ENCODE measurements at places on chromosomes 6 and 20. TPM values are rescaled to one million over a fixed set of nuclear protein-coding genes. Genes with fewer than 3 reads are reported as not detected.

The TCF15 gene
- polyA plus RNA-seq, result 1.3 TPM

The MYLK2 gene
- 0.65 TPM for polyA plus RNA-seq

The DEFB124 gene
- 0.70 TPM for polyA plus RNA-seq

The WFDC5 gene
- not detected for polyA plus RNA-seq

The SIRPB2 gene
- polyA plus RNA-seq, result 1.0 TPM

The BPI gene
- polyA plus RNA-seq, result 1.2 TPM

The DDR1 gene
- 203 TPM for polyA plus RNA-seq

The WFDC2 gene
- polyA plus RNA-seq, result 219 TPM

The ROS1 gene
- 0.11 TPM for polyA plus RNA-seq

The BMP6 gene
- 7.7 TPM for polyA plus RNA-seq

The XKR7 gene
- 0.58 TPM for polyA plus RNA-seq

The COL21A1 gene
- polyA plus RNA-seq, result 117 TPM

The OR2H1 gene
- polyA plus RNA-seq, result not detected

The PMEPA1 gene
- polyA plus RNA-seq, result 18.0 TPM

The LPA gene
- polyA plus RNA-seq, result 0.26 TPM

The KCNS1 gene
- 0.43 TPM for polyA plus RNA-seq
